Spinal cord (tissue), 10 donors: ENCODE measurements at places on chromosomes 12 and 14. TPM values are rescaled to one million over a fixed set of nuclear protein-coding genes. Genes with fewer than 3 reads are reported as not detected.

ACSM4 gene
- polyA plus RNA-seq: not detected

GRCh38 chr12:75177997-75178396, 31.6 kb downstream of the KCNC2 start:
- DNase-seq: no peak

- DNase-seq: no peak
These were observed 54.6 kb upstream of the DICER1 start for GRCh38 chr14:95211721-95212504.

GRCh38 chr12:50533971-50534370, 29.2 kb downstream of the DIP2B start:
- no peak for DNase-seq

- no peak for DNase-seq
These were observed 305.6 kb downstream of the RPAP3 start for GRCh38 chr12:47400266-47400665.

DNA sequence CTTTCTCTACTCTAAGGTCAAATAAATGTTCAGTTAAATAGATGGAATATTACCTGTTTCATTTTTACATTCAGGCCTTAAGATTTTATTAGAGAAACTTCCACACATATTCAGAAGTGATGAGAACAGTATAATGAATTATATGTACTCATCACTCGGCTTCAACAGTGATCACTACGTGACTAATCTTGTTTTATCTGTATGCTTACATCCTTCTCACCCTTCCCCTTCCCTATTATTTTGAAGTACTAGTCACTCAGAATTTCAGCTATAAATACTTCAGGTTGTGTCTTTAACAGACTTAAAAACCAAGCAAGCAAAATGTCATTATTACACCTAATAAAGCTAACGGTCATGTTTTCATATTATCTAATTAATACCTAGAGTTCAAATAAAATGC, 34.9 kb downstream of the ETV6 start:
- no peak for DNase-seq
